ENCODE measurements at places on chromosomes 6 and 20.

GRCh38 chr20:63553251-63553932, 567 bp upstream of the FNDC11 start:
- peak; percentile 80 for DNase-seq

DNA sequence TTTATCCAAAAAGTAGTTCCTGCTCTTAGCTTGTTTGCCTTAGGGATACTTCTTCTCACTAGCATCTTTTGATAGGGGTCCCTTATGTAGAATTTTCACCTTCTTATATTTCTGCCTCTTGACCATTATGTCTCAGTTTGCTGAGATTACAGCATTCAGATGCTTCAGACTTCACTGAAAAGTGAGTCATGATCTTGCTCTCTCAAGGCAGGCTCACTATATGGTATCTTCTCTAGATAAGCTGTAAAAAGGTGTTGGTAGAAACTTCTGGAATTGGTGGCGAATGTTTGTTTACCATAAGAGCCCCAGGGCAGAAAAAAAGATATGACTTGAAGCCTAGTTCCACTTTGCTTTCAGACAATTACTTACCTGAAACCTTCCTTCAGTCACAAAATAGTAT, 19.7 kb downstream of the GTPBP2 start:
- DNase-seq: no peak

DNA sequence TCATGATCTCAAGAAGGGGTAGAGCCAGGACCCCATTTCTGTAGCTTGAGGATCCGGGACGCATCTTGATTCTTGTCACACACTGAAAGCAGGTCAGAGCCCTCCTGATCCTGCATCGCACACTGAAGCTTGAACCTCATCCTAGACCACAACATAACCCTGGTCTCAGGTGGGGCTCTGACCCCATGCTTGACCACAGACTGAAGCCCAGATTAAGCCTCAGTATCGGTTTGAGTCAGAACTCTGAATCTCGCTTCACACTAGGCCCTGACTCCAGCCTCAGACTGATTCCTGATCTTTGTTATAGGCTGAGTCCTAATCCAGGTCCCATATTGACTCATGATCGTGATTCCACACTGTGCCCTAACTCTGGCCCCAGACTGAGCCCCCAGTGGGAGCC, 8.5 kb upstream of the RSPO4 start:
- DNase-seq: no peak

DNA sequence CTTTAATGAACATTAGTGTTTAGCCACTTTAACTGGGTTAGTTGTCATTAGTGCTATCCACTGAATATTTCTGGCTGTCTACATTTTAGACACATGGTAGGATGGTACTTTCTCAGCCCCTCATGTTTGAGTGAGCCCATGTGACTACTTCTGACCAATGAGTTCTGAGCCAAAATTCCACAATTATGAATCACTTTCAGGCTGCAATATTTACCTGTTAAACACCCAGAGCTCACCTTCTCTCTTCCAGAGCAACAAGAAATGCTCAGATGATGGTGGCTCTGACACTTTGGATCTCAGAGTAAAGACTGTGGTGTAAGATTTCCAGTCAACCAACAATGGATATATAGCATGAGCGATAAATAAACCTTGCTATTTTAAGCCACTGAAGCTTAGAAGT, 24.8 kb downstream of the SPACA1 start:
- no peak for DNase-seq

DNA sequence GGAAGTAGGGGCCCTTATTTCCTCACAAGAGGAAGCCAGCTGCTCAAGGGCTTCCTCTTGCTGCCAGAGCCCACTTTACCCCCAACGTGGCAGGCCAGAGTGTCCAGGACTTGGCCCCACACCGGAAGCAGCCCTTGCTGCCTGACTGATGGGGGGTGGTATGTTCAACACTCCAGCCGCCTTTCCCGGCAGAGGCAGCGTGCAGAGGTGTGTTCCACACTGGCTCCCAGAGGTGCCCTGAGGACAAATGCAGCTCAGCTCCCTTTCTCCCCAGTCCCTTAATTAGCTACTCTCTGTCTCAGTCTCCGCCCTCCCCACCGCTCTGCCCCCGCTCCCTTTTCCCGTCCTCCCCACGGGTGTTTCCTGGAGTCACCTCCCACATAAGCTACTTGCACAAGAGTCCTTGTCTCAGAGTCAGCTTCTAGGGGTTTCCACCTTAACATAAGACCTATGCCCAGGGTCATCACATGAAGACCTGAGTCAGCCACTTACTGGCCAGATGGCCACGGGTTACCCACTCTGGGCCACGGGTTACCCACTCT, 61.7 kb upstream of the SHLD1 start:
- no peak for DNase-seq

DNA sequence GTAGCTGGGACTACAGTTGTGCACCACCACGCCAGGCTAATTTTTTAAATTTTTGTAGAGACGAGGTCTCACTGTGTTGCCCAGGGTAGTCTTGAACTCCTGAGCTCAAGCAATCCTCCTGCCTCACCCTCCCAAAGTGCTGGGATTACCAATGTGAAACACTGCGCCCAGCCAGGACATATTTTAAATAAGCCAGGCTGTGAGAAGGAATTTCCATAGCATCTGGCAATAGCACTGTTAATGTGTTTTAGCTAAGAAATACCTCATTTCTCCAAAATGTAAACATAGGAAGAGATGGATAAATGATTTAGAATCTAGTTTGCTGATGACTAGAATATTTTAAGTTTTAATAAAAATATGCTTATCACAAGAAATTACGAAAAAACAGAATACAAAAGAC, 27.0 kb upstream of the SLA2 start:
- no peak for DNase-seq

Measured in stimulated activated CD4-positive, alpha-beta T cell treated with anti-CD3 and anti-CD28 coated beads, TNF-alpha, amount 100 ng/mL, for 1 hour (primary cell).